ENCODE measurements at places on chromosomes 12 and 14.

- DNase-seq = no peak
These were observed 49.3 kb downstream of the NDUFA12 start for GRCh38 chr12:94954029-94954685.

DNA sequence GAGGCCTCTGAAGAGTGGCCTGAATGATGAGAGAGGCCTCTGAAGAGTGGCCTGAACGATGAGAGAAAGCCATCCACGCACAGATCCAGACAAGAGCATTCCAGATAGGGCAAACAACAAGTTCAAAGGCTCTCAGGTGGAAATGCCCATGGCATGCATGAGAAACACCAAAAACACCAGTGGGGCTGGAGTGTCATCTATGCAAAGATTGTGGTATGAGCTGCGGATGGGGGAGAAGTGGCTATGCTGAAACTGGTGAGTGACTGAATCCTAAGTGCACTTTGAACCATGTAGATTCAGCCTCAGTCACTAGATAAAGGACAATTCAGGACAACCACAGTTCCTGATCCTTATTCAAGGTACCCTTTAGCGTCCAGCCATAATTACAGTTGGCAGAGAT lies 79.4 kb upstream of the GZMB start:
- DNase-seq = no peak

- no peak for DNase-seq
These were observed 60.1 kb upstream of the CCND2 start for GRCh38 chr12:4213471-4213870.

GRCh38 chr14:102935756-102936155 lies 13.3 kb downstream of the AMN start:
- no peak for DNase-seq

GRCh38 chr12:29707846-29708245 lies 75.9 kb downstream of the TMTC1 start:
- no peak for DNase-seq

- DNase-seq = no peak
These were observed 172.1 kb downstream of the TSPAN9 start for GRCh38 chr12:3249081-3249800.

Data from NCI-H446 (cell line).